ENCODE measurements at places on chromosomes 2 and 18. TPM values are rescaled to one million over a fixed set of nuclear protein-coding genes. Genes with fewer than 3 reads are reported as not detected.

ST8SIA5 gene
- 4.3 TPM for polyA plus RNA-seq

CFAP65 gene
- not detected for polyA plus RNA-seq

FABP1 gene
- polyA plus RNA-seq: 1.2 TPM

MC4R gene
- not detected for polyA plus RNA-seq

C2orf66 gene
- 0.11 TPM for polyA plus RNA-seq

C2orf15 gene
- 0.04 TPM for polyA plus RNA-seq

KIF5C gene
- polyA plus RNA-seq: 0.23 TPM

SERPINB13 gene
- polyA plus RNA-seq: not detected

TUBB8B gene
- polyA plus RNA-seq: not detected

PDE1A gene
- polyA plus RNA-seq: 2.5 TPM

MTLN gene
- polyA plus RNA-seq: 330 TPM

MERTK gene
- polyA plus RNA-seq: 2.6 TPM

Data from heart left ventricle (tissue), 16 donors.